GM12878 (cell line): ENCODE measurements at places on chromosomes 5 and 9.

- H3K4me3 ChIP-seq, result no peak overlapping the region
- no peaks in the 10 kb centered on the region for H3K4me1 ChIP-seq
- no peak for DNase-seq
- H3K27ac ChIP-seq, result no peak overlapping the region
- no peaks in the 10 kb centered on the region; the same call in 1 of the 2 replicates for H3K27me3 ChIP-seq
Measured at GRCh38 chr9:93166699-93167098, 17.2 kb upstream of the WNK2 start.

DNA sequence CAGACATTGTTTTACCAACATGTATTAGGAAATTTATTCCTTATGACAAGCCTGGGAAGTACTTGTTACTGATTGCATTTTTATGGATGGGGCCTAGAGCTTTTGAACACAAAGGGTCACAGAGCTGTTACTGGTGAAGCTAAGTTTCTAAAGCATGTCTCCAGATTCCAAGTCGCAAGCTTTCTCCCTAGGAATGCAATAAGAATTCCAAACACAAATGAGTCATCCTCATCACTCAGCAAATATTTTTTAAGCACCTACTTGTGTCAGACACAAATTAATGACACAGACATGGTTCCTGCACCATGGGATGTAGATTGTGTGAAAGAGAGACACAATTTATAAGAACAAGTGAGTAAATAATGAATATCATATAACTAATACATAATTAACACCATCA lies 11.0 kb upstream of the SH3RF2 start:
- H3K4me3 ChIP-seq, result no peak overlapping the region
- H3K27ac ChIP-seq, result no peak overlapping the region
- H3K4me1 ChIP-seq, result no peaks in the 10 kb centered on the region
- H3K27me3 ChIP-seq, result no peaks in the 10 kb centered on the region

- no peaks in the 10 kb centered on the region for H3K27me3 ChIP-seq
- DNase-seq, result no peak
- H3K4me1 ChIP-seq, result peaks cover 11% of the 10 kb centered on the region
- no peaks in the 10 kb centered on the region for H3K36me3 ChIP-seq
- no peak overlapping the region for H3K27ac ChIP-seq
- no peak overlapping the region for H3K4me3 ChIP-seq
Measured at GRCh38 chr5:115487756-115488155, 56.8 kb downstream of the FEM1C start.

DNA sequence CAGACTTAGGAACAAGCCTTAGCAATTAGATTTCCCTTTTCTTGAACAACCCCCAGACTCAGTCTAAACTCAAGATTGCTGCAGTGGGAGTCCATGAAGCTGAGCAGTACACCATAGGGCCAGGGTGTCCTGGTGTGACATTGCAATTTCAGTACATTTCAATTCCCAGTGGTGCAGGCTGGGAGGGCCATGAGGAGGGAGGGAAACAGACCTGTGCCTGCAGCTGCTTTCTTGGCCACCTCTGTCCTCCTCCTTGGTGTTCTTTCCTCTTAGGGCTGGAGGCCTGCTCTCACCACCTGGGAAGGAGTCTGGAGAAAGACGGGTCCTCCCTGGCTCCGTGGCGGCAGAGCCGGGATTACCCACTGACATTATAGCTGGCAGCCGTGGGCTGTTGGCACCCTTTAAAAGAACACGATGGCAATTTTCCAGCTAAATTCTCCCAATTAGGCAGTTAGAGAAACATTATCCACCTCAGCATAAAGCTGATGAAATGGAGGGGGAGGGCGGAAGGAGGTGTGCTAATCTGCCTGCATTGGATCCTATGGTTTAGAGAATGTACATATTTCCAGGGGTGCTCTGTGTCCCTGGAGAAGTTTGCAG lies 186.4 kb downstream of the SLIT3 start:
- no peaks in the 10 kb centered on the region for H3K36me3 ChIP-seq
- H3K4me3 ChIP-seq, result no peak overlapping the region
- no peak for DNase-seq
- no peaks in the 10 kb centered on the region for H3K4me1 ChIP-seq

DNA sequence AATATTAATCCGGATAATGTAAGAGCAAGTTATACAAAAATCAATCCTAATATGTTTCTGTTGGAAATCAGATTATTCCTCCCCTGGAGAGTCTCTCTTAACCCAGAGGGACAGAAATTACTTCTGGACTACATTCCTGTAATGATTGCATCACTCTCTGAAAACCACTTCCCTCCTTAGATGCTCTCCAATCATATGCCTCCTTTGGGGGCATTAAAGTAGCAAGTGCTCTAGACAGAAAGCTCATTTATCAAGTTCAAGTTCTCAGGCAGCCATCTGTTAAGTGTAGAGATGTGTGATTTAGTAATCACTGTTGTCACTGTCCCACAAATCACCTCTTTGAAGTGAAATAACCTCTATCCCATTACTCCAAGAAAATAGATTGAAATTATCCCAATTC lies 247.1 kb downstream of the SLCO4C1 start:
- DNase-seq, result no peak
- no peaks in the 10 kb centered on the region for H3K4me1 ChIP-seq
- no peaks in the 10 kb centered on the region for H3K36me3 ChIP-seq
- no peaks in the 10 kb centered on the region for H3K27me3 ChIP-seq
- no peak overlapping the region for H3K27ac ChIP-seq
- H3K4me3 ChIP-seq, result no peak overlapping the region

DNA sequence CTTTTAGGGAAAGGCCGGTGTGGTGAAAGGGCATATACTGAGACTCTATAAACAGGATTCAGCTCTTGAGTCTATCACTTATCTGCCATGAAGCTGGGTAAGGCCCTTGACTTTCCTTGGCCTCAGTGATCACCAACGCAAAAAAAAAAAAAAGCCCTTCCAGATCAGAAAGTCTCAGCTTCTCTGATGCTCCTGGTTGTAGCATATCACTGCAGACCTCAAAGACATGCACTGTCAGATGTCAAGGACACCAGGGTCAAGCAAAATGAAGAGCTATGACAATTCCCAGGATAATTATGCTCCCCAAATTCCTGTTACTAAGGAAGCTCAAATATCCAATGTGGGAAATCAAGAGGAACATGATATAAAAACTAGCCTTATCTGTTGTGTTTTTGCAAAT lies 68.3 kb upstream of the IFNE start:
- H3K4me1 ChIP-seq, result no peaks in the 10 kb centered on the region
- H3K36me3 ChIP-seq, result no peaks in the 10 kb centered on the region
- no peak overlapping the region for H3K27ac ChIP-seq

GRCh38 chr5:60332244-60333004 lies 367.5 kb downstream of the DEPDC1B start:
- no peak for DNase-seq
- H3K27me3 ChIP-seq, result no peaks in the 10 kb centered on the region
- H3K36me3 ChIP-seq, result no peaks in the 10 kb centered on the region
- H3K27ac ChIP-seq, result no peak overlapping the region
- peaks cover 3% of the 10 kb centered on the region; the same call in 1 of the 2 replicates for H3K4me1 ChIP-seq
- no peak overlapping the region for H3K4me3 ChIP-seq

- no peak overlapping the region for H3K27ac ChIP-seq
- H3K36me3 ChIP-seq, result no peaks in the 10 kb centered on the region
Measured at GRCh38 chr9:122785269-122785668, 3.5 kb upstream of the OR5C1 start.

DNA sequence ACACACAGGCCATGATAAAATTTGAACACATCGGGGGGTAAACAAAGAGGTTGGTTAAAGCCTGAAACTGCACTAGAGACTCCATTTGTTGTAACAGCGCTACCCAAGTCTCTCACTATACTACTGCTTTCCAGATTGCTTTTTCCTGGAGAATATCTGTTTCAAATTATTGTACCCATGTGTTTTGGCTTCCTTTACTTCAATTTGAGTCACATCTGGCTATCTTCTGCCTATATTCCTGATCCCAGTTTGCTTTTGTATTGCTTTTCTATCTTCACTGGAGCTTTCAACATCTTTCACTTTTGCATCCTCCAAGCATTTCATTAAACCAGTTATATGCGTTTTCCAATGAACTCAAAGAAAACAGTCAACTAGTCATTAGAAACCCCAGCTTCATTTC lies 404.7 kb downstream of the MLLT3 start:
- DNase-seq, result no peak
- H3K4me3 ChIP-seq, result no peak overlapping the region
- H3K36me3 ChIP-seq, result no peaks in the 10 kb centered on the region

- H3K27me3 ChIP-seq, result no peaks in the 10 kb centered on the region
- no peak overlapping the region for H3K27ac ChIP-seq
- no peaks in the 10 kb centered on the region for H3K36me3 ChIP-seq
- DNase-seq, result no peak
Measured at GRCh38 chr5:144273232-144274027, 102.8 kb downstream of the KCTD16 start.

DNA sequence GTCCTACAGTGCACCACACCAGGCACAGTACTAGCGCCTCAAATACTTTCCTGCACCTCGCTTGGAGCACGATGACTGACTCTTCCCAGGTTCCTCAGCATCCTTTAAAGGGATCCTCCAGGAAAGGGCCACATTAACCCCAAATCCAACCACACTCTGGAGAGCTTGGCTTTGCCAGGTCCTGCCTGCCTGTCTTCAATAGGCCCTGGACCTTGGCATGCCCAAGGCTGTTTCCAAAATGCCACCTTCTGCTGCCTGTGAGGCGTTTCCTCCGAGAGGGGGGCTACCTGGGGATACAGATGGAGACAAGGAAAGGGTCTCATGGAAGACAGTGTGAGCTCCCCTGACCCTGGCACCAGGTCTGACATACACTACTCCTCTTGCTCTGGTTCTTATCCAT lies 169.9 kb downstream of the DAB2IP start:
- no peaks in the 10 kb centered on the region for H3K27me3 ChIP-seq
- no peak for DNase-seq
- H3K4me1 ChIP-seq, result no peaks in the 10 kb centered on the region
- no peak overlapping the region for H3K27ac ChIP-seq

GRCh38 chr5:177442066-177442826 lies 4.4 kb upstream of the PRR7 start:
- peaks cover 27% of the 10 kb centered on the region for H3K4me1 ChIP-seq
- H3K27me3 ChIP-seq, result no peaks in the 10 kb centered on the region
- no peak for DNase-seq
- no peak overlapping the region for H3K27ac ChIP-seq
- peaks cover 19% of the 10 kb centered on the region for H3K36me3 ChIP-seq

DNA sequence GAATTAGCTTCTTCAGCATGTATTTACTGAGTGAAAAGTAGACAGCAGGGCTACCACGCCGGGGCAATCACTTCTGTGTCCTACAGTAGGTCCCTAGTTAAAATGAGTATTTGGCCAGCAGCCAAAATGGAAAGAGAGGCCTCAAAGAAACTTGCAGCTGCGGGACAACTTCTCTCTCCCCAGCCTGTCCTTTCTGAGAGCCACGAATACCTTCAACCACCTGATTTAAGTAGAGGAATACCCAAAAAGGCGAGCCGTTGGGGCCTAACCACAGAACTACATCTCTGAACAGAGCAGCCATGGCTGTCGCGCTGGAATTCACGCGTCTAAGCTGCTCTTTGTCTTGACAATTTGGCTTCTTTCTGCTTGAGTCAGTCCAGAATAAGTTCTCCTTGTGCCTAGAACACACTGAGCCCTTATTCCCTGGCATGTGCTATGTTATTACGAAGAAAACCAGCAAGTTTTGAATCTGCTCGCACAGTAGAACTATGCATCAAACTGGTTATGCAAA lies 43.8 kb upstream of the GOLPH3 start:
- H3K36me3 ChIP-seq, result no peaks in the 10 kb centered on the region
- H3K4me3 ChIP-seq, result no peak overlapping the region
- DNase-seq, result no peak
- no peaks in the 10 kb centered on the region for H3K4me1 ChIP-seq

GRCh38 chr5:118405650-118406061 lies 582.7 kb downstream of the DTWD2 start:
- H3K27ac ChIP-seq, result no peak overlapping the region
- H3K36me3 ChIP-seq, result no peaks in the 10 kb centered on the region
- H3K27me3 ChIP-seq, result no peaks in the 10 kb centered on the region

DNA sequence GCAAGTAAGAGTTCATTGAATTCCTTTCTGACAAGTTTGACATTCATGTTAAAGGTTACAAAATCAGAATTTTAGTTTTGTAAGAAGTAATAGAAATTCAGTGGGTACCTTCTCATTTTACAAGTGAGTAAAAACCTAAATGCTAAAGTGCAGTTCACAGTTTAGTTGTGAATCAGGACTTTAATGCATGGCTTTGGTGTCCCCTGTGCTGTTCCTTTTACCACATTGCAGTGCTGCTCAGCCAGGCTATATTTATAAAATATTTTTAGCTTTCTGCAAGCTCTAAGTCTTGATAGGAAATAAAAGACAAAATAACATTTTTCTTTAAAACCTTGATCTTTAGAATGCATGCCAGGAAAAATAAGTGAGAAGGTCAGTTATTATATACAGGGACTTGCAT lies 26.3 kb downstream of the PAM start:
- no peak overlapping the region for H3K4me3 ChIP-seq
- 0 out of 2 replicates have a peak, but pooled peaks cover 5% of the 10 kb centered on the region for H3K4me1 ChIP-seq
- no peak for DNase-seq
- no peaks in the 10 kb centered on the region for H3K27me3 ChIP-seq

DNA sequence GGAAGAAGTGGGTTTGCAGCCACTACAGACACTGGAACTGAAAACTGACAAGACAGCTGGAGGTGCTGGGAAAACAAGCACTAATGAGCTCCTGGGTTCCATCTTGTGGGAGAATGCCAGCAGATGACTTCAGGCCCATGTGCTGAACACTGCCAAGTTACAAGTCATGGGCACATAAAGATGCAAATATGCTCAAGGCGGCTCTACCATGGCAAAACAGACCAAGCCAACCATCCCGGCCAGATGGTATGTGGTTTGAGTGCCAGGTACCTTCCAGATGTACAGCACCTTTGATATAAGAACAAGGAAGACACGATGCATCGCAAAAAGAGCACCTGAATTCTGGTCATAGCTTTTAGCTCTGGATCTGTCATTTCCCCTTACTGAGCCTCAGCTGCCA lies 19.9 kb downstream of the TNFSF8 start:
- no peak overlapping the region for H3K27ac ChIP-seq
- no peaks in the 10 kb centered on the region for H3K27me3 ChIP-seq
- no peak overlapping the region for H3K4me3 ChIP-seq
- peaks cover 13% of the 10 kb centered on the region for H3K4me1 ChIP-seq
- no peaks in the 10 kb centered on the region for H3K36me3 ChIP-seq

- H3K4me3 ChIP-seq, result no peak overlapping the region
- H3K36me3 ChIP-seq, result no peaks in the 10 kb centered on the region
- no peak for DNase-seq
- H3K4me1 ChIP-seq, result no peaks in the 10 kb centered on the region
- H3K27ac ChIP-seq, result no peak overlapping the region
Measured at GRCh38 chr9:106885451-106885850, 22.5 kb downstream of the ZNF462 start.

DNA sequence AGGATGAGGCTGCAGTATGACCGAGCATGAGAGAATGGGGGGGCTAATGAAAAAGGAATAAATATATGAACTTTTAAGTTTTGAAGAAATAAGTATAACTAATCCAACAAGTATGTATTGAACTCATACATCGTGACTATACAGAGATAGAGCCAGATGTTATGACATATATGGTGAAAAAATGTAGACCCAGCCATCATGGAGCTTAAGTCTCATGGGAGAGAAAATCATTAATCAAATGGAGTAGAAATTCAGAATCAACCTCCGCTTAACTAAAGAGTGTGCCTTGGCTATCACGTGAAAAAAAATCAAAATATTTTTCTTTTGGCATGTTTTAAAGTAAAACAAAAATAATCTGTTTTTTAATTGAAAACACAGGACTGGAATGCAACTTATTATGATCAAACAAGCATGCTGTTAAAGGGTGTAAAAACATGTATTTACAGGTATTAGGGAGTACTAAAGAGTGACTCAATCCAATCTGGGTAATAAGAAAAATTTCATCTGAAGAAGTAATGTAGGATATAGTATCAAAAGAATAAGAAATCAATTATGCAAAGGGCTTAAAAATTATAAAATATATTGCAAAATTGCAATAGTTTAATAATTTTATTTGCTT lies 868.5 kb upstream of the NUDT12 start:
- no peak overlapping the region for H3K4me3 ChIP-seq
- no peak for DNase-seq
- no peaks in the 10 kb centered on the region for H3K27me3 ChIP-seq
- no peaks in the 10 kb centered on the region for H3K36me3 ChIP-seq
